GM10248 (cell line): ENCODE measurements at places on chromosomes 6 and 20.

DNA sequence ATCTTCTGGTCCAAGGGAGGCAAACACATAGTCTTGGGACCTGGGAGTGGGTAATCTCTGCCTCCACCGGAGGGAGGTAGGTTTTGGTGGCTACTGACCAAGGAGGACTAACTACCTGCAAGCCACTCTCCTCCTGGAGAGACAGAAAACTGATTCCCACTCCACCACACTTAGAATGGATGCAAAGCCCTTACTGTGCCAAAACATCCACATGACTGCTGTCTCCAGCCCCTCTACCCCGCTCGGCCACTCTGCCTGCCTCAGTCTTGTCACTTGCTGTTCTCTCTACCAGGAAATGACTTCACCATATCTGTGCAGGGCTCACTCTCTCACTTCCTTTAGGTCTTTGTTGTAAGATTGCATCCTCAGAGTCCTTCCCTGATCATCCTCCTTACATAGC, 129.5 kb upstream of the ARG1 start:
- DNase-seq = no peak

GRCh38 chr6:134351615-134352474, 33.9 kb upstream of the SGK1 start:
- no peak for DNase-seq

DNA sequence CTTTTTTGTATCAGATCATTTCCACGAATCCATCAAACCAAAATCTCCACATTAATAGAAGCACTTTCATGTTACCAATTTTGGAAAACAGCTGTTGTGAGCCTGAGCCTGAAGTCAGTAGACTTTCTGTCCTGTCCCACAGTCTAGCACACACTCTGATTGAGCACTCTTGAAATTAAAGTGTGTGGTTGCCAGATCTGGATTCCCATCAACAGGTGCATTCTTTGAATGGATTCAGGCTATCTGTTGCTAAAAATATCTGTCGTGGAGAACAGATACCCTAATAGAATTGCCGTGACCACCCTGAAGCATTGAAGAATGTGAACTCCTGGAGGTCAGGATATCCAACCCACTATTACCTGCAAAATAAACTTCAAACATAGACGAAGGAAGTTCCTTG, 73.3 kb downstream of the TFAP2A start:
- no peak for DNase-seq

DNA sequence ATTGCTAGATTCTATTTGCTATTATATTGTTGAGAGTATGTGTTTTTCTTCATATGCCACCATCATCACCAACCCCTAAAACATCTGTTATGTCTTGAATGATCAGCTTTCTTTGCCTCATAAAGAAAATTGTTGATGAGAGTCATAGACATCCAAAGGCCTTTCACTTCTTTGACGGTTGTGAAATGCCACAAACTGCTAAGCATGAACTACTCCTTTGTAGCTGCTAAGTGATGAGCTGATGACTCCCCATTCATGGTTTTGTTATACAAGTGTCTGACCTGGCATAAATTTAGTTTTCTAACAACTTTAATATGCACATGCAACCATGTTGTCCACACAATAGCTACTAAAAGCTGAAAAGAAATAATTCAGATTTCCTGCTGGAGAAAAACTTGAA, 684 bp upstream of the MED23 start:
- no peak for DNase-seq

- no peak for DNase-seq
Measured at GRCh38 chr6:95803889-95804288, 211.9 kb upstream of the FUT9 start.

GRCh38 chr6:15551798-15552197, 111.0 kb downstream of the DTNBP1 start:
- no peak for DNase-seq
